Fibroblast of the aortic adventitia (primary cell): ENCODE measurements at places on chromosomes 2 and 18.

- no peak for DNase-seq
Observed at GRCh38 chr2:121257480-121257840, 27.5 kb downstream of the TFCP2L1 start.

- DNase-seq: no peak
Observed at GRCh38 chr2:62143696-62144095, 52.2 kb upstream of the B3GNT2 start.

GRCh38 chr2:172436889-172437288 lies 9.5 kb downstream of the ITGA6 start:
- DNase-seq: no peak

DNA sequence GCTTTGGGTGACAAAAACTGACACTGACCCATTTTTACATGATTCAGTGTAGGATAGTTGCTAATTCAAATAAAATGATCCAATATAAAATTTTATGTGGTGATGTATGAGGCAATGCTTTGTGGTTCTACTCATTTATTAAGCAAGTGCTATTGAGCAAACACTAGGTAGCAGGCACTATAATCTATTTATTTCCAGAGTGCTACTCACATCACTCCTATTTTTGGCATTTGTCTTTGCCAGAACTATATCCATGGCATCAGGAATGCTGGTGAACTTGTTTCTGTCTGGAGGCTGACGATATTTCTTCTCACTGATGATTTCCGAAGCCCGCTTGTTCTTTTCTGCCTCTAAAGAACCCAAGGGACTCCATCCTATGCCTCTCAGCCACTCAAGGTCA lies 84.3 kb downstream of the NEB start:
- DNase-seq: no peak

- no peak for DNase-seq
Observed at GRCh38 chr2:240244543-240244942, 104.1 kb upstream of the OTOS start.

DNA sequence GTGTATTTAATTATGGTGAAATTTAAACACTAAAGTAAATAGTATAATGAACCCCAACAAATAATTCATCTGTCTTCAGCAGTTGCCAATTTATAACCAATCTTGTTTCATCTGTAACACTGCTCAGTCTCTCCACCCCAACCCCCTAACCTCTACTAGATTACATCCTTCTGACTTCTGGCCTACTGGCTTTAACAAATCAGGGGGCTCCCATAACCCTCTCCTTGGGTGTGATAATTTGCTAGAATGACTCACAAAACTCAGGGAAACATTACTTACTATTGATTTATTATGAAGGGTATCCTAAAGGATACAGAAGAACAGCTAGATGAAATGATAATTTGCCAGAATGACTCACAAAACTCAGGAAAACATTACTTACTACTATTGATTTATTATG lies 50.7 kb downstream of the PIK3C3 start:
- DNase-seq: no peak
